ENCODE measurements at places on chromosomes 1 and 21.

GRCh38 chr1:91397605-91398004 lies 7.0 kb downstream of the HFM1 start:
- no peak for DNase-seq

DNA sequence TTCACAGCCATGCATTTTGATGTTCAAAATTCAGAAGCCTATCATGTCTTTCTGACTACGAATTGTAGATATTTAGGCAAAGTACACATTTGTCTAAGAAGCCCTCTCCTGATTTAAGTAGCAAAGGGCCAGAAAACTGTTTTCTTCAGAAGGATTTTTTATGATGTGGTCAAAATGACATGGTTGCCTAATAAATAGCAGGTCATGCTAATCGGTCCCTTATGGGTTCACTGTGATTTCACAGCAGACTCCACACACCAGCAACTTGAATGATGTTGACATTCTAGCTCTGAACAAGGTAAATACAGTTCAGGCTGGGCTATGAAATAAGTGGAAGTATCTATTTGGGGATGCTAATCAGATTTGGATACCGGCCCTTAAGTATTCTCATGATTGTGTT lies 178.7 kb upstream of the DPYD start:
- no peak for DNase-seq

DNA sequence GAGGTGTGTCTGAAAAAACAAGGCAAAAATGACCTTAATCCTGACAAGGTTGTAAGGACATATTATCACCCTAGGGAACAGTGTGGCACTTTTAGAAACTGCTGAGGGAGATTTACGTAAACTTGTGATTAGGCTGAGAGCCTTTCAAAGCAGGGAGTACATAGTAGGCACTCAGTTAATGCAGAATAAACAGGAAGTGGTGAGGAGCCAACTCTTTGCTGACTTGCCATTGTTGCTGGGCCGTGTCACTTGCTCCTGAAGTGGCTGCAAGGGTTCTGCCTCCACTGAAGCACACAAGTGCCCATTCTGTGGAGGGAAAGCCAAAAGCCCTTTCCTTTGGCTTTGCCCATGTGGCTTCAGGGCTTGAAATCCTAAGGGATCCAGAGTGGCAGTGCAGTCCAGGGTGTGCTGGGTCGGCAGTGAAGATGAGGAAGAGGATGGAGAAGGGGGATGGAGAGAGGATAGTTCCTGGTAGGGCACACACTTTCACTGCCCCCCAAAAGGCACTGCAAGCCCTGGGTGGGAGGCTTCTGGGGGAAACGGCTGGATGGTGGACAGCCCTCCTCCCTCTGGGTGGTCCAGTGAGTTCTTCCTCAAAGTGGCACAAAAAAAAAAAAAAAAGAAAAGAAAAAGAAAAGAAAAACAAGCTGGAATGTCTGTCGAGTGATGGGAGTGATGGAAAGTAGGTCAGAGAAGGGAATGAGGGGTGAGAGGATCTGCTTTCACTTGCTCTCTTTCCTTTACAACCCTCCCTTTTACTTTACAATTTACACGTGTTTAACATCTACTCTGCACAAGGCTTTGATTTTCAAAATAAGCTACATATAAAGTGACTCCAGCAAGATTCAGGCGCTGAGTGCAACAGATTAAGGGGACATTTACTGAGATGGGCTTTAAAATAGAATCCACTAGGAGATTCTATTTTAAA lies 13.7 kb upstream of the RHEX start:
- DNase-seq = no peak

DNA sequence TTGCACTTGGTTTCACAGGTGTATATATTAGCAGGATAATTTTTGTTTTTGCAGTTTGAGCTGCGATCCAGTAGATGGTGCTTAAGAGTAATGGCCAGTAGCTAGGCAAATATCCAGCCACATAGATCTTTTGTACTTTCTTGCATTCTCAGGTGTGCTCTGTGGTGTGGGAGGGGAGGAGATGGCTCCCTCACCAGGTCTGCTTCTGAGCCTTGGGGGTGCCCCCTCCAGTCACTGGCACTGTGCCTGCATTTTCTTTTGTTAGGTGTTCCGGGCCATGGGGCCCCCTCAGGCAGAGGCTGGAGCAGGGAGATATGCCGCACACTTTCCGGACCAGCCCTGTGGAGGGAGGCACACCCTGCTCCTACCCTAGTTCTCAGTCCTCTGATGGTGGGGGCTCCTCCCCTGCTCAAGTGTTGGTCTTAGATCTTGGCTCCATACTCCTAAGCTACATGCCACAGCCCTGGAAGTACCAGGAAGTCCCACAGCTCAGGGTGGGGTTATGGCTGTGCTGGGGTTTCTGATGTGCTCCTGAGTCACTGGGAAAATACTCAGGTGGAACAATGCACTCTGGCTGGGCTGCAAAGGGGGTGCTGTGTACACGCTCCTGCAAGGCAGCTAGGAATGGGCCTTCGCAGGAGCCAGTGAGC lies 197.6 kb upstream of the DMRTA2 start:
- peak; percentile 67 for DNase-seq

DNA sequence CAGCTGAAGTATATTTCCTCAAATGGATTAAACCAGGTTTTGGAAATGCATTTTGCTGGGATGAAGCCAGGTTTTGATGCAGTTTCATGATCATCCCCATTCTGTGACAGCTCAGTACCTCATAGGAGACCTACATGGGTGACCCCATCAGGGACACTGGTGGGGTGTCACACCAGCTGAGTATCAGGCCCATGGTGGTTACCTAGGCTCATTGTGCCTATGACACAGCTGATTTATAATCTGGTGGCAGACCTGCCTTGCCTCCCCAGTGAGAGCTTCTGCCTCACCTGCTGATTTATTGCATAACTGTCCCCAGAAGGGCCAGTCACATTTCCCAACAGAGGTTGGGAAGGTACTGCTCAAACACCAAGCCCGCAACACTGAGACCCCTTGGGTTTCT lies 3.8 kb downstream of the NCF2 start:
- no peak for DNase-seq

GRCh38 chr1:220353229-220354012 lies 81.2 kb upstream of the RAB3GAP2 start:
- no peak for DNase-seq

GRCh38 chr1:147541672-147542568 lies 619 bp downstream of the BCL9 start:
- DNase-seq = no peak

Data from NCI-H226 (cell line).